ENCODE measurements at places on chromosomes 1 and 21.

DNA sequence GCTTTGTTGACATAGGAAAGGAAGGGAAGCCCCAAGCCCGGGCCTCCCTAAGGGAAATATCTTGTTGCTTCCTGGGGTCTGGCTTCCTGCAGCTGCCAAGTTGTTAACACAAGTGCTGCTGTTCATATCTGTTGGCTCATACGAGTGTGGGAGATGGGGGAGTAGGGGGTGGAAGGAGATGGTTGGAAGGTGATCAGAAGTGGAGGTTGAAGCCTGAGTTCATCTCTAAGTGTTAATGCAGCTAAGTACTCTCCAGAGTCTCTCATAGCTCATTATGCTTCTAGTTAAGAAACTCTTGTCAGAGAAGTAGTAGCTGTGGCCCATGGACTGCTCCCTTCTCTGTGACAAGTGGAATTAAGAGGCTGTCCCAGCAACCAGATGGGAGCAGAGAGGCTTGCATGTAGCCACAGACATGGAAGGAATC lies 319.2 kb upstream of the SPAG17 start:
- DNase-seq, result no peak

DNA sequence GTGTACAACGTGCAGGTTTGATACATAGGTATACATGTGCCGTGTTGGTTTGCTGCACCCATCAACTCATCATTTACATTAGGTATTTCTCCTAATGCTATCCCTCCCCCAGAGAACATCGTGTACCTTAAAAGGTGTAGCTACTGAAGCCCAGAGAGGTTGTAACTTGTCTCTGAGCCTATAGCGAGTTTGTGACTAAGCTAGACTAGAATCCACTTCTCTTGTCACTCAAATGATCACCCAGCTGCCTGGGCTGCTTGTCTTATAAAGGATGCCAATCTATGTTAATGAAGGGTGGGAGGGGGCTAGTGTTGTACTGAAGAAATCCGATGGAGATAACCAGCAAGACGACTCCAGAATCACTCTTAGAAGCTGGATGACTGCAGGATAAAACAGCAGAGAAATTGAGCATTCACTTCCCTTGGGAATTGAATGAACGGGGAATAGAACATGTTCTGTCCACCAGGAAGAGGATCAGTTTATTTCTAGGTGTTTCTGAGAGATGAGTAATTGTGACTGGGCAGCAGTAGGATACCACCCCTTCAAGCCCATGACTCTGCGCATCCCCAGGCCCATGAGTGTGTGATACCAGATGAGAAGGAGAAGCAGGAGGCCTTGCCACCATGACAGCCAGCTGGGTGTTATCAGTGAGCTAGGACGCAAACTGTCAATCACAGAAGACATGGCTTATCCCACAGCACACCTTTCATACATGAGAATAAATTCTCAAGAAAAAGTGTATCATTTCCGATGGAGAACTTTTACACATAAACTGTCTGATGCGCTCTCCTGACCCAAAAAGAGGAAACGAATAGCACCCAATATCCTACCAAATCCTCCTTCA lies 390.4 kb downstream of the NTNG1 start:
- DNase-seq, result no peak

GRCh38 chr1:155171836-155172731 lies 1.0 kb downstream of the KRTCAP2 start:
- DNase-seq, result no peak

DNA sequence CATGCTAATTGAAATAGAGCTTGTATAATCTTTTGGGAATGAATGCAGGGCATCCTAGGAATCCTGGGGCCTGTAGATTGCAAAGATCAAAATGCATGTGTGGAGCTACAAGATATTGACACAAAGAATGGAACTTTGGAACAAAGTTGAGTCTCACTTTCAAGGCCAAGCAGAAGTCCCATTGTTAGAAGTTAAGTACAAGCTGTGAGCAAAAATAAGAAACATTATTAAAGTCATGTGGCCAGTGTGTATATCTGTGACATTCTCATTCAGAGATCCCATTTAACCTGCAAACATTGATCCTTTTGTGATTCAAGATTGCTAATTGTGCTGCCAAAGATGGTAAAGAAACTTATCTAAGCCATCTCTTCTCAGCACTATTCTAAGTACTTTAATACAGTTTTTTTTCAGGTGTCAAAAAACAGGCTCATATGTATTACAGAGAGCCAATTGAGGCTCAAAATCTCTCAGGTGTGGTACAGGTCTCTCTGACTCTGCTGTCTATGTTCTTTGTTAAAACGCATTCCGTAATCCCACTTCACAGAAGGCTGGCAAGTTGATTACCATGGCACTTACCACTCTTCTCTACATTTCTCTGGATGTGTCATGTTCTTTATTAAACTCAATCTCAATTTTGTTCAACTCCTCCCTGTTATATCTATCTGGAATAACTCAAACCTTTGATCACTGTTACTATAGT lies 704.4 kb upstream of the NEGR1 start:
- no peak for DNase-seq

DNA sequence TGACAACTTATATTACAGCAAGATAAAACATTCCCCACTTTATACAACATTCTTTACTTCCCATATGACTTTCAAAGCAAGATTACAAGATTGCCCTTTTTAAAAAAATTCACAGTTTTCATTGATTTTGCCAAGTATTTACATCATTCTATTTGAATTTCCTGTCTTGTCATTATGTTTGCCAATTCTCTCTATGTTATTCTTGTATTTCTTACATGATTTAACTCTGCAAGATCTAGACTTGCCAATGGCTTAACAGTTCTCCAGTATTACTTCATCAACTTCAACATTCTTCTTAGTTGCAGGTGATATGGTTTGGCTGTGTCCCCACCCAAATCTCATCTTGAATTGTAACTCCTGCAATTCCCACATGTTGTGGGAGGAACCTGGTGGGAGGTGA lies 31.6 kb downstream of the FMO4 start:
- DNase-seq, result no peak

GRCh38 chr1:25533775-25534409 lies 9.5 kb upstream of the LDLRAP1 start:
- DNase-seq, result no peak

DNA sequence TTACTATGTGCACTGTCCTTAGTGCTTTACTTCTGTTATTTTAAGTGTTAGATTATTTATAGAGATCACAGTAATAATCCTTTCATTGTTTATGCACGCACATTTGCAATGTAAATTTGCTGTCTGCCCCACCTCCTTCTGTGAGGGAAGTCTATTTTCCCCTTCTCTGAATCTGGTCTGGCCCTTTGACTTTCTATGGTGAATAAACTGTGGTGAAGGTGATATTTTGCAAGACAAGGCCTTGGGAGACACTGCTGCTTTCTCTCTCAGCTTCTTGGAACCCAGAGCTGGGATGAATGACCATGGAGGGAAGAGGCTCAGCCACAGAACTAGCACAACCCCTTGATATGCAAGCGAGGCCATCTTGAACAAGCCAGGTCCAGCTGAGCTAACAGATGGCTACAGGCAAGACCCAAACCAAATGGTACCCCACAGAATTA lies 156.3 kb downstream of the ST6GALNAC3 start:
- no peak for DNase-seq

GRCh38 chr1:206422525-206422924 lies 47.8 kb upstream of the IKBKE start:
- DNase-seq, result no peak

DNA sequence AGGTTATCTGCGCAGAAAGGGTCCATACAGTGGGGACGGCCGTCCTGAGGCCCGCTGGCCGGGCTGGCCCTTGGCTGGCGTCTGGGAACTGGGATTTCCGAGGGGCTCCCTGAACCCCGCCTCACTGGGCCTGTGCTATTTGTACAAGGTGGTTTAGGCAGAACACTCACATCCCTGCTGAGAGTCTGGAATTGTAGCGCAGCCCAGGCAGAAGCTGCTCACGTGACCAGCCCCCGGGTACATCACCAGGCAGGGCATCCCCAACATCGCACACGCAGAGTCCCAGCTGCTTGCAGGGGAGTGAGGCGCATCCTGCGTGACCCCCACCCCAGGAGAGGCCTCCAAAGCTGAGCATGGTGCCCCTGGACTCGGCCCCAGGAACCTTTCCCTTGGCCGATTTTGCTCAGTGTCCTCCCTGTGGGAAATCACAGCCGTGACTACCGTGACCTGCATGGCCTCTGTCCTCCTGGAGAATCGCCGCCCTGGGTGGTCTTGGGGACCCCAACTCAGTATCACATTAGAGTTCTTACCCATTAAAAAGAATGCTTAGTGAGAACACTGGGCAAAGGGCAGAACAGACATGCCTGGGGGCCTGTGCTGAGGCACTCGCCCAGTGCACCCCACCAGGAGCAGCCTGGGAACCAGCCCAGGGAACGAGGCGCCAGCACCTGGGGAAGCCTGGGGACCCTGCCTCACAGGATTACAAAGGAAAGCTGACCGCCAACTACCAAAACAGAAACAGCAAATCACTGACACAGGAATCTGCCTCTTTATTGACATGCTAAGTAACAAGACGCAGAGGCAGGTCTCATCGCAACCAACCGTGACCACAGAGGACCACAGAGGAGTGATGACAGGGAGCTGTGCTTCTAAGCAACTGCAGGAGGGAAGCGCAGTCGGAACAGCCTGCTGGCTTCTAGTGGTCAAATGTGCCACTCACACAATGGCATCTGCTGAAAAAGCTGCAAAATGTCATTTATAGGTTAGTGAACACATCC lies 33.5 kb downstream of the UBE2G2 start:
- DNase-seq, result no peak

Data from psoas muscle (tissue), 8 donors.